ENCODE measurements at places on chromosomes 3 and 15. TPM values are rescaled to one million over a fixed set of nuclear protein-coding genes. Genes with fewer than 3 reads are reported as not detected.
A peak's percentile ranks its signal among the peaks of the same experiment; 100 is the strongest.

- H3K4me3 ChIP-seq = peak overlapping the region; percentile 71
- H3K36me3 ChIP-seq = no peaks in the 10 kb centered on the region
- H3K27ac ChIP-seq = no peak overlapping the region
- peaks cover 9% of the 10 kb centered on the region for H3K4me1 ChIP-seq
These were observed 604 bp downstream of the LTK start for GRCh38 chr15:41512940-41513505.

DNA sequence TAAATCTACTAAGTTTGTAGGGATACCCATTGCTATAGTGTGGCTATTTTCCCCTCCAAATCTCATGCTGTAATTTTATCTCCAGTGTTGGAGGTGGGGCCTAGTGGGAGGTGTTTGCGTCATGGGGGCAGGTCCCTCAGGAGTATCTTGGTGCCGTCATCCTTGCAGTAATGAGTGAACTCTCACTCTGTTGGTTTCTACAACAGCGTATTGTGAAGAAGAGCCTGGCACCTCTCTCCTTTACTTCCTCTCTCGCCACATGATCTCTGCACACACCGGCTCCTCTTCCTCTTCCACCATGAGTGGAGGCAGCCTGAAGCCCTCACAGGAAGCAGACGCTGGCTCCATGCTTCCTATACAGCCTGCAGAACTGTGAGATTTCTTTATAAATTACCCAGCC, 34.0 kb upstream of the TRPM1 start:
- no peaks in the 10 kb centered on the region for H3K4me1 ChIP-seq
- no peaks in the 10 kb centered on the region for H3K36me3 ChIP-seq
- no peaks in the 10 kb centered on the region for H3K27me3 ChIP-seq
- no peak overlapping the region for H3K27ac ChIP-seq
- DNase-seq = no peak
- H3K4me3 ChIP-seq = no peak overlapping the region

DNA sequence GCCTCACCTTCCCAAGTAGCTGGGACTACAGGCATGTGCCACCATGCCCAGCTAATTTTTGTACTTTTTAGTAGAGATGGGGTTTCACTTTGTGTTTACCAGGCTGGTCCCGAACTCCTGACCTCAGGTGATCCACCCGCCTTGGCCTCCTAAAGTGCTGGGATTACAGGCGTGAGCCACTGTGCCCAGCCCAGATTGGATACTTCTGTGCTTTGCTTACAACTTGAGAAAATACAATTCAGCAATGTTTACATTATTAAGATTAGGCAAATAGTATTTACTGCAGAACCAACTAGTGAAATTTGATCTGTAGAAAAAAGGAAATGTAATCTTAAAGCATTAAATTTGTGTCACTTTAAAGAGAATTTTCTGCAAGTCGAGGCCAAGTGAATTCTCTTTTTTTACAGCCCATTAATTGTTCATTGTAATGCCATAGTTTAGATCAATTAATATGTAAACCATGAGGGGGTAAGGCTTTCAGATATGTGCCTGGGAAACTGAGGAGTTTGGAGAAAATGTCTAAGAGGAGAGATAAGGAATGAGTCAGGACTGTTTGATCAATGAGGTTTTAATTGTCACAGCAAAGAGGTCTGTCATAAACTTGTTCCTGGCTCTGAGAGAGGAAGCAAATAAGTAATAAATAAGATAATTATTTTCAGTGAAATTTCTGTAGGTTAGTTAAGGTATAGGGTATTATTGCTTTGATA, 15.3 kb downstream of the PYDC2 start:
- DNase-seq = no peak
- no peaks in the 10 kb centered on the region for H3K27me3 ChIP-seq
- no peaks in the 10 kb centered on the region for H3K4me1 ChIP-seq
- no peaks in the 10 kb centered on the region for H3K36me3 ChIP-seq
- H3K27ac ChIP-seq = no peak overlapping the region

GRCh38 chr3:43810797-43811196, 120.1 kb downstream of the ABHD5 start:
- DNase-seq = no peak
- no peak overlapping the region for H3K4me3 ChIP-seq
- no peak overlapping the region for H3K27ac ChIP-seq
- no peaks in the 10 kb centered on the region for H3K4me1 ChIP-seq
- peaks cover 8% of the 10 kb centered on the region for H3K36me3 ChIP-seq
- H3K27me3 ChIP-seq = peaks cover 23% of the 10 kb centered on the region

DNA sequence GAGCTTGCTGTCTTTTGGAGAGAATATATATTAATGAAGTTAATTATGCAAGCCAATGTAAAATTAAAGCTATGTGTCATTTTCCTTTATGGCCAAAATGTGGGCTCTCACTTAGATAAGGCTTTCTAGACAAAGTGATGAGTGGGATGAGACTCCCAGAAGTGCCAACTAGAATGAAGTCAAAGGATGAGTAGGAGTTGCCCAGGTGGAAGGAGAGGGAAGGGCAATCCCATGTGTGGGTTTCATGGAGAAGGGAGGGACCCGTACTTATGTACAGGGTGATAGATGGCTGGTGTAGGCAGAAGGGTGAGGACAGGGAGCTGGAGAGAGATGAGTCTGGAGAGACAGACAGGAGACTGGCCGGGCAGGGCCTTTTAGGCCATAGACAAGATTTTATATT, 239.2 kb downstream of the THRB start:
- no peak for DNase-seq
- H3K4me1 ChIP-seq = no peaks in the 10 kb centered on the region
- H3K4me3 ChIP-seq = no peak overlapping the region
- H3K36me3 ChIP-seq = no peaks in the 10 kb centered on the region
- H3K27ac ChIP-seq = no peak overlapping the region

The CHL1 gene
- 0.33 TPM for total RNA-seq

DNA sequence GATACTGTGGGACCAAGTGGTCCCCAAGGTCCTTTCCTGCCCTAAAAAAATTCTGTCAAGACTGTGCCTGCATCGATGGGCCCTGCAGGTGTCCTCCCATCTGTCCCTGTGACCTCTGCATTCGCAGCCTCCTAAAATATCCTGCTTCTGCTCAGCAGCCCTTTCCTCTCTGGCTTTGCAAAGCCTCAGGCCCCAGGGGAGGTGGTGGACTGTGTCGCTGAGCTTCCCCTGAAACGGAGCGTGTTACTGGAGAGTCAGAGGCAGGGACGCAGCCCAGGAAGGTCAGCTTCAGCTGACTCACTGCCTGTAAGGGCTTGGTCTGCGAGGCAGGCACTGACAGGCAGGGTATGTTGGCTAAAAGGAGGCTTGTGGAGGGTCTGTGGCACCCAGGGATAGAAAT, 110.0 kb downstream of the RAB11A start:
- H3K4me3 ChIP-seq = no peak overlapping the region
- H3K4me1 ChIP-seq = peaks cover 10% of the 10 kb centered on the region
- peaks cover 4% of the 10 kb centered on the region for H3K27me3 ChIP-seq
- H3K36me3 ChIP-seq = no peaks in the 10 kb centered on the region
- no peak overlapping the region for H3K27ac ChIP-seq
- DNase-seq = no peak

The GOLGA6B gene
- total RNA-seq = not detected

The NOX5 gene
- 0.05 TPM for total RNA-seq

DNA sequence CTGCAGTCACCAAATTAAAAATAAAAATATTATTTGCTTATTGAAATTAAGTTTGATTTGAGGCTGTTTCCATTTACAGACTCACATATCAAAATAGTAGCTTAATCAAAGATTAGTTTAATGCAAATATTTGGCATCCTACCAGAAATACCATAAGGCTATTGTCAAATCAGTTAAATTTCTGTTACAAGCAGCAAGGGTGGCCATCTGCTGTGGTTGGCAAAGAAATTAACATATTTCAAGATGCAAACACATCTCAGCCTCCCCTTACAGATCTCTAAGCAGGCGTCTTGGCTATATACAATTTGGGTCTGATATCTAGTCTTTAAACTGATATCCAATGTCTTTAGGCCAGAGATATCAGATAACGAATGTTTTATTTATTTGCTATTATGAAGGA, 83.2 kb upstream of the NEDD4 start:
- no peaks in the 10 kb centered on the region for H3K4me1 ChIP-seq
- H3K27me3 ChIP-seq = no peaks in the 10 kb centered on the region
- no peak for DNase-seq
- H3K4me3 ChIP-seq = no peak overlapping the region
- H3K27ac ChIP-seq = no peak overlapping the region

DNA sequence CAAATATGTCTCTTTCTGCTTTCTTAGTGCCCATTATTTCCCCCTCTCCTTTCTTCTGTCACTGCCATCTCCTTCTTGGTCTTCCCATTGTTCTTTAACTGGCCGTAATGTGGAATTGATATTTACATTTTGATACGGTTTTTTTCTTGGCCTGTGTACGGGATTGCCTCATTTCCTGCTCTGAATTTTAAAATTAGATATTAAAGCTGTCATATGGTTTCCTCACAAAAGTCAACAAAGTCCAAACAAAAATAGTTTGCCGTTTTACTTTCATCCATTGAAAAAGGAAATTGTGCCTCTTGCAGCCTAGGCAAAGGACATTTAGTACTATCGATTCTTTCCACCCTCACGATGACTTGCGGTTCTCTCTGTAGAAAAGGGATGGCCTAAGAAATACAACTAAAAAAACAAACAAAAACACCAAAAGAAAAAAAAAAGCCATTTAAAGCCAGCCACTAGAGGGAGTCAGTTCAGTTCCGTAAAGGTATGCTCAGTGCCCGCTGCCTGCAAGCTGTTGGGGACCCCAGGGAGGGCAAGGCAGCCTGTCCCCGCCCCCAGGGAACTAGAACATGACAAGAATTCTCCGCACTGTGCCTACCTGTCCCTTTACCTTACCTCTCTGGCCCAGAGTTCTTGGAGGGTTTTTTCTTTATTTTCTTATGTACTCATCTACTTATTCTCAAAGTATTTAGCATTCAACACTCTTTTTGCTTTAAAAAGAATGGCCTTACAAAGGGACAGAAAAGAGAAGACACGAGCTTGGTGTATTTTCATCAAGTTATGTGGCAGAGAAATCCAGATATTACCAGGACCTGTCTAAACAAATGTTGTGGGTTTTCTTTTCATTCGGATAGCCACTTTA, 30.0 kb upstream of the NR2E3 start:
- H3K4me1 ChIP-seq = peaks cover 2% of the 10 kb centered on the region
- H3K36me3 ChIP-seq = no peaks in the 10 kb centered on the region
- H3K27me3 ChIP-seq = peaks cover 36% of the 10 kb centered on the region
- H3K27ac ChIP-seq = no peak overlapping the region
- peak; percentile 5 for DNase-seq

DNA sequence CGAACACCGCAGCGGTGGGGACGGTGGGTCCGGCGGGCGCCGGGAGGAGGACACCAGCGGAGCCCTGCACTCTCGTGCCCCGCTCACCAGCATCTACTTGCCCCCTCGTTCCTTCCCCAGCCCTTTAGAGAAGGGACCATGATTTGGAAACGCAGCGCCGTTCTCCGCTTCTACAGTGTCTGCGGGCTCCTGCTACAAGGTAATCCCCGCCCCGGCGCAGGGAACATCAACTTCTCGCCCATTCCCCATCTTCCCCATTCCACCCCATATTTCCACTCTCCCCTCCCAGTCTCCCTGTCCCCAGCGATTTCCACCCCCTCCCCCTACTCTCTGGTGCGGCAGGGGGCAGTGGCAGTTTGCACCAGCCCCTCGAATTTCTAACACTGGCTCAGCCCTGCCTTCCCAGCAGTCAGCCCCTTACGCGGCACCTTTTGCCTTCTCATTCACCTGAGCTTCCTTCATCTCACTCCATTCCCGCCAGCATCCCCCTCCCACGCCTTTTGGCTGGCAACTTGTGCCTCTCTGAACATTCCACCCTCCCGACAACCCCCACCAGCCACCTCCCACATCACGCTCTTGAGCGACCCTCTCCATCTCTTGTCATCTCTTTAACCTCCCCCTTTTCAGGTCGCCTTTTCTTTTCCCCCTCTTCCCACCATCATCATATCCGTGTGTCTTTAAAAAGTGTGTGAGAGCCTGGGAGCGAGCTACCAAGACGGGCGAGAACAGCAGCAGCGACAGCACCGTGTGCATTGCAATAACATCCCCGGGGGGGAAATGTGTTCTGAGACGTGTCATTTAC, 882 bp downstream of the CADM2 start:
- peaks cover 29% of the 10 kb centered on the region for H3K4me1 ChIP-seq
- H3K36me3 ChIP-seq = peaks cover 12% of the 10 kb centered on the region
- H3K4me3 ChIP-seq = peak overlapping the region; percentile 68
- peaks cover 26% of the 10 kb centered on the region for H3K27me3 ChIP-seq

- peaks cover 41% of the 10 kb centered on the region for H3K4me1 ChIP-seq
- H3K36me3 ChIP-seq = peaks cover 14% of the 10 kb centered on the region
- no peak overlapping the region for H3K27ac ChIP-seq
- no peak overlapping the region for H3K4me3 ChIP-seq
- peaks cover 31% of the 10 kb centered on the region for H3K27me3 ChIP-seq
- DNase-seq = no peak
These were observed 2.9 kb upstream of the OCA2 start for GRCh38 chr15:28101983-28102441.

DNA sequence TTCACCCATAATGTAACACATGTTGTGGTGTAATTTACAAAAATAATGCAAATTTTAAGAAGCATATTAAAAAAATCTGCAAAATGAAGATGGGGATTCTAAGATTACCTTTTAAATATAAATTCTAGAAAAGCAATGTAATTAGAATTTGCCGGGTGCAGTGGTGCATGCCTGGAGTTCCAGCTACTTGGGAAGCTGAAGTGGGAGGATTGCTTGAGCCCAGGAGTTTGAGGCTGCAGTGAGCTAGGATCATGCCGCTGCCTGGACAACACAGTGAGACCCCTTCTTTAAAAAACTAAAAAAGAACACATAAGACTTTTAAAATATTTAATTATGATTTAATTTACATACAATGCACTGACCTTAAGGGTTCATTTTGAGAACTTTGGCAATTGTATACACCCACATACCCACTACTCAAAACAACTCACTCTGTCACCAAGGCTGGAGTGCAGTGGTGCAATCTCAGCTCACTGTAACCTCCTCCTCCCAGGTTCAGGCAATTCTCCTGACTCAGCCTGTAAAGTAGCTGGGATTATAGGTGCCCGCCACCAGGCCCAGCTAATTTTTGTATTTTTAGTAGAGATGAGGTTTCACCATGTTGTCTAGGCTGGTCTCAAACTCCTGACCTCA, 134.0 kb upstream of the TBL1XR1 start:
- no peak overlapping the region for H3K27ac ChIP-seq
- no peaks in the 10 kb centered on the region for H3K36me3 ChIP-seq
- H3K4me1 ChIP-seq = peaks cover 7% of the 10 kb centered on the region
- no peak for DNase-seq
- H3K27me3 ChIP-seq = no peaks in the 10 kb centered on the region
- no peak overlapping the region for H3K4me3 ChIP-seq

DNA sequence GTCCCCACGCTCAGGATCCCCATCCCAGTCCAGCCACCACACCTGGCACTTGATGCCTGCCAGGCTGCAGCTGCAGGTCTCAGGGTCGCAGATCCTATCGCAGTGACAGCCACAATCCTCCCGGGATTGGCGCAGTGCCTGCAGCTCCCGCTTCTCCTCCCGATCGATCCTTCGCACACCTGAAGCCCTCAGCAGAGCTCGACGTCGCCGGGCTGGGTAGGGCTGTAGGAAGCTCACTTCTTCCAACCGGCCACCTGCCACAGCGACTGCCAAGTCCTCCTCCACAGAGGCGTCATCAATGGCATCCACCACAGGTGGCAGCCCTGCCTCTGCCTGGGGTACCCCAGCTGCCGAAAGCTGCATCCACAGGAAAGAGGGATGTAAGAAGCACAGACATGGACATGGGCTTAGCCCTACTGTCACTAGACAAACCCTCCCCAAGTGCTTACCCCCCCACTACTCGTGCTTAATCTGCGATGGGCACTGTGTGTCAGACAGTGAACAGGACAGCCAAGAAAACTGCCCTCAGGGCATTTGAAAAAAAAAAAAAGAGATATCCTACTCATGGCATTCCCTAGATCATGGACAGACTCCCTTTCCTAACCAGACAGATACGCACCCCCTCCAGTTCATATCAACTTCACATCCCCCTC, 9.2 kb downstream of the CSRNP1 start:
- peaks cover 15% of the 10 kb centered on the region for H3K36me3 ChIP-seq
- peaks cover 37% of the 10 kb centered on the region for H3K4me1 ChIP-seq
- no peak overlapping the region for H3K4me3 ChIP-seq
- no peaks in the 10 kb centered on the region for H3K27me3 ChIP-seq
- peak overlapping the region; percentile 36 for H3K27ac ChIP-seq
- DNase-seq = no peak
